Eye (tissue), 1 donor: ENCODE measurements at places on chromosomes 13 and 19.

GRCh38 chr13:24272452-24273161, 36.8 kb upstream of the C1QTNF9 start:
- DNase-seq = no peak

DNA sequence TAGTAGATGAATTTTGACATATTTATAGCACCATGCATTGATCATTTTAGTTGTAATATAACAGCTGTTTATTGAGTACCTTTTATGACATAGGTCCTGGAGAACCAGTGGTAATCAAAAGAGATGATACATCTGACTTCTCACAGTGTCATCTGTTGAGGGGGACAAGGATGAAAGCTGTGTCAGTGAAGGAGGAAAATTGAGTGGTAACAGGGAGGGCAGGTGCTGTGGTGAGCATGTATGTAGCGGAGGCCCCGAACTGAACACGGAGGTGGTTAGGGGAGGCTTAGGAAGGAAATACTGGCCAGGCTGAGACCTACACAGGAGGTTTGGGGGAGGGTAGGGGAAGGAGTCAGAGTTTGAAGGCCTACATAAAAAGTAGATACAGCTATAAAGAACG, 199.7 kb downstream of the GGACT start:
- DNase-seq = no peak

GRCh38 chr19:35030257-35031071, at the start of gene SCN1B:
TSS of gene SCN1B (plus strand) at chr19:35030470. CDS start at chr19:35030821, 351 bp downstream.
- DNase-seq = peak; percentile 74

- DNase-seq = no peak
These were observed 9.6 kb upstream of the UBL3 start for GRCh38 chr13:29859971-29860370.

DNA sequence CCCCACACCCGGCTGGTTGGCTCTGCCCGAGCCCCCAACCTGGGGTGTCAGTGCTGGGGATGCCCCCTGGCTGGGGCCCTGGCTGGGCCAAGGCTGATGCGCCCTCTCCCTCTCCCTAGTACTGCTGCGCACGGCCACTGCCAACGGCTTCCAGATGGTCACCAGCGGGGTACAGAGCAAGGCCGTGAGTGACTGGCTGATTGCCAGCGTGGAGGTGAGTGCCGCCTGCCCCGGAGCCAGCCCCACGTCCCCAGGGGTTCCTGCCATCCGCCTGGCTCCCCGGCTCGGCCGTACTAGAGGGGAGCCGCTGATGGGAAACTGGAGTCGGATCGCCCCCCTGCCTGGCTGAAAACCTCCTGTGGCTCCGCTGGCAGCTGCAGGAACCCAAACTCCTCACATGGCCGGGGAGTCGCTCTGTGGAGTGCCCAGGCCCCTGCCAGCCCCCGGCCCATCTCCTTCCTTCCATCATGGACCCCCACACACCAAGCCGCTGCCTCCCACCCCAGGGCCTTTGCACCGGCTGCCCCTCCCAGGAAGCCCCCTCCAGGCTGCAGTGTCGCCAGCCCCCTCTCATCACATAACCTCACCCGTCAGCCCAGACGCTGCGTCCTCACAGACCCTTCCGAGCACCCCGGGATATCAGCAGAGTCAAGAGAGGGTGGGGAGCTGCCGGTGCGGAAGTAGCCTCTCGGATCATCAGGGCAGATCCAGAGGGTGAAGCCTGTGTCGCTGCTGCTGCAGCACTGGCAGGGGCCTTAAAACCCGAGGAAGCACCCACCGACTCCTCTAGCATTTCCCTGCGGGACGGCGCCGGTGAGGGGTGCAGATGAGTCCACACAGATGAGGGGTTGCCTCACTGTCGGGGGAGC, 10.6 kb downstream of the NCLN start:
- DNase-seq = no peak

- peak; percentile 78 for DNase-seq
These were observed 858.4 kb downstream of the SLITRK6 start for GRCh38 chr13:84940798-84941197.

- no peak for DNase-seq
These were observed 3.8 kb downstream of the ATP4B start for GRCh38 chr13:113654175-113654560.

GRCh38 chr19:29269641-29270040, 56.7 kb upstream of the UQCRFS1 start:
- no peak for DNase-seq
